ENCODE measurements at places on chromosomes 2 and 18. TPM values are rescaled to one million over a fixed set of nuclear protein-coding genes. Genes with fewer than 3 reads are reported as not detected.

DNA sequence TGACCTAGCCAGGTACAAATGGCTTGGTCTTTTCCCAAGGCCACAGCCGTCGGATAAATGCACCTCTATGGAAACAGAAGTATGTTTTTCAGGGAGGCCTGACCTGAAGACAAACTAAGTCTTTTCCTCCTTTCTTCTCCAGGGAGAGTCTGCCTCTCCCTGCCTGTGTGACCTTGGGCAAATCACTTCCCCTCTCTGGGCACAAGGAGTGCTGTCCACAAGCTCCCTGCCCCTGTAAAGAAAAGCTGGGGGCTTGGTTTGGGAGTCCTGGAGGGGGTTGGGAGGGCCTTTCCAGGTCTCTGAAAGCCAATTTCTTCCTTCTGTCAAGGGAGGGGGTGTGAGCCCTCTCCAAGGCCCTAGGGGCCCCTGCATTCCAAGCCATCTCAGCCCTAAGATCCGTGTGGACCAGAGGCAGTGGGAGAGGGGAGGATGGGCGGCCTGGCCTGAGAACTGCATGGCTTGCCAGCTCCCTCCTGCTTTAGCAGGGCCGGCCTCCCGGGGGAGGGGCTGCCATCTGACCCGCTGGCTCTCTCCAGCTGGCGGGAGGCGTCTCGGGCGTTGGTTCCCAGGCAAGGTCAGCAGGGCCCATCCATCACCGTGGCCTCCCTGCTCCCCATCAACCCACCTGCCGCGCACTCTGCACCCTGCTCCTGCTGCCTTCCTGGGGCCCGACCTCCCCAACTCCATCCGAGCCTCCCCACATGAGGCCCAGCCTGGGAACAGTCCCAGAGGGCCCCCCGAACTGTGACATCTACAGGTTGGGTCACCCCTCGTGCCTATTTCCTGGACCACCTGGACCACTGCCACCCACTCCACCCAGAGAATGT lies 61.4 kb downstream of the SMAD7 start:
- no peak for DNase-seq

- DNase-seq: no peak
These were observed 13.2 kb upstream of the MARCHF4 start for GRCh38 chr2:216385478-216385877.

DNA sequence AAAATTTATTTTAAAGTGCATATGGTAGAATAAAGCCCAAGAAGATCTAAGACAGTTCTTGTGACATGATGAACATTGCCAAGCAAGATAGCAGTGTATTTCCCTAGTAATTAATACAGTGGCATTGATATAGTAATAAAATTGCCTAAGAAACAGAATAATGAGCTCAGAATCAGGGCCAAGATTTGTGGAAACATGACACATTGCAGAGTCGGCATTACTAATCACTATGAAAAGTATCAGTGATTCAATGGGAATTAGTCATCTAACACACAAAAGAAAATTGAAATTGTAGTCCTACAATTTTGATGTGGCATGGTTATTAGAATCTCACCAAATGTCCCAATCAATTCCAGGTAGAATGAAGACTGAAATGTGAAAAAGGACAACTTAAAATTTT lies 243.0 kb upstream of the CYRIA start:
- DNase-seq: no peak

The TLX2 gene
- not detected for total RNA-seq
